ENCODE measurements at places on chromosomes 13 and 19. TPM values are rescaled to one million over a fixed set of nuclear protein-coding genes. Genes with fewer than 3 reads are reported as not detected.

FFAR1 gene
- total RNA-seq, result not detected

HSPB6 gene
- total RNA-seq, result 13.4 TPM

GRCh38 chr19:51159656-51160055, 17.6 kb downstream of the SIGLEC7 start:
- no peak overlapping the region for H3K4me3 ChIP-seq
- no peak overlapping the region for H3K27ac ChIP-seq
- H3K27me3 ChIP-seq, result peaks cover 2% of the 10 kb centered on the region

DNA sequence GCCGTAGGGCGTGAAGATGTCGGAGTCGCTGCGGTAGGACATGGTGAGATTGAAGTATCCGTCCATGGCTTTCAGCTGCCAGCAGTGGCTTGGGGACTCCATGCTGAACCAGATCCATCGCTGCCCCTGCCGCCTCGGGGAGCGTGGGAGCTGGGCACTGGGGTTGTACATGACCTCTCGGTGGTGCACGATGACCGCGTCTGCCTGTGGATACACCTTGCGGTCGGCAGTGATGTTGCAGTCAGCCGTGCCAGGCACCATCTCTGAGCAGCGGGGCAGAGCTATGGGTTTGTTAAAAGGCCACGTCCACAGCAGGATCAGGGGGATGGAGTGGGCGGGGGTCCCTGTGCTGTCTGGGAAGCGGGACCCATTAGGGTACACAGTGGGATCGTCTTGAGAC, 7.4 kb downstream of the FUT6 start:
- no peak overlapping the region for H3K4me3 ChIP-seq
- H3K27ac ChIP-seq, result no peak overlapping the region
- no peaks in the 10 kb centered on the region for H3K36me3 ChIP-seq
- H3K4me1 ChIP-seq, result peaks cover 20% of the 10 kb centered on the region
- H3K27me3 ChIP-seq, result peaks cover 5% of the 10 kb centered on the region
- no peak for DNase-seq

INSL3 gene
- not detected for total RNA-seq

DNA sequence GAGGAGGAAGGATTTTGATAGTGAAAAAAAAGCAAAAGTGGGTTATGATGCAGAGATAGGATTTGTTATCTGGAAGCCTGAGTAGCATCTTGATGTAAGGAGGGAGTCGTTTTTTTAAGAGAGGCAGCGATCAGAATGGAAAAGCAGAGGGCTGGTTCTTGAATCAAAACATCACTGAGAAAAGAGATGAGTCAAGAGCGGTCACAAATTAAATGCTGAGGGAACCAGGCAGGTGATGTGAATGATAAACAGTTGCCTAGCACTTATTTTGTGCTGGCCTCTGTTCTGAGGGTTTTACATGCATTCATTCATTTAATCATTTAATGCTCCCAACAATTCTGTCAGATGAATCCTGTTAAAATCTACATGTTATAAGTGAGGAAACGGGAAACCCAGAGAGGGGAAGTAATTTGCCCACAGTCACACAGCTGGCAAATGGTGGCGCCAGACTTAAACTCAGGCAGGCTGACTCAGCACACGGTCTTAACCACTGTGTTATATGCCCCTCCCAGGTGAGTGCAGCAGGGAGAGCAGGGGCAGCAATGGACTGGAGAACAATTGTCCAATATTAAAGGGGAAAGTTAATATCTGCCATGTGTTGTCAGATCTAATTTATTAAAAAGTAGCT, 21.4 kb downstream of the SIGLECL1 start:
- peaks cover 7% of the 10 kb centered on the region for H3K27me3 ChIP-seq
- DNase-seq, result no peak
- no peak overlapping the region for H3K4me3 ChIP-seq
- no peak overlapping the region for H3K27ac ChIP-seq
- H3K36me3 ChIP-seq, result no peaks in the 10 kb centered on the region

CBY2 gene
- total RNA-seq, result 0.49 TPM

PLIN3 gene
- total RNA-seq, result 52.4 TPM

TRIP10 gene
- total RNA-seq, result 31.6 TPM

PDX1 gene
- total RNA-seq, result not detected

SMIM7 gene
- 114 TPM for total RNA-seq

DNA sequence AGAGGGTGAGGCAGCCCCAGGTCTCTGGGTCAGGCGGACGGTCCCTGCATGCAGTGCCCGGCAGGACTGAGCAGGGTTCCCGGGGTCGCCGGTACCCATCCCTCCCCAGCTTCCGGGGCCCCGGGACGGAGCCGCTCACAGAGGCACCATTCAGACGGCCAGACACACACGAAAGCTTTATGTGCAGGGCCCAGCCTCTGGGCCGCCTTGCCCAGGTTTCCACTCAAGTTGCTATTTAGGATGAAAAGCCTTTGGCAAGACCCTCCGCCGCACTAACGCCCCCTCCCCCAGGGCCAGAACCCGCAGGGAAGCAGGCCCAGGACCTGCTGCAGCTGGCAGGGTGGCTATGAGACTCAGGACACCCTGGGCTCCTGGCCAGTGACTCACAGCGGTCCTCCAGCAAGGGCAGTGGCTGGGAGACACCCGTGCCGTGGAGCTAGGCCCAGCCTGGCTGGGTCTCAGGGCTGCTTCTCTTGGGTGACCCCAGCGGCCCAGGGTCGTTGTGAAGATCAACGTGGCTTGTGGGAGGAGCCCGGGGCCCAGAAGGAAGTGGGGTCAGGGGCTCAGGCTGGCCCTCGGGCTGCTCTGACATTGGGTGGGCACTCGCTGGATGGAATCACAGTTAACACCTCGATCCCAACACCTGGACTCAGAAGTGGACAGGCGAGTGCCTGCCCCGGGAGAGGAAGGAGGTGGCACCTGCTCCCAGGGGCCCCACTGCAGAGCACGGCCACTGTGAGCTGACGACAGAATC, 4.8 kb downstream of the C19orf25 start:
- DNase-seq, result no peak
- no peak overlapping the region for H3K27ac ChIP-seq
- H3K36me3 ChIP-seq, result peaks cover 9% of the 10 kb centered on the region
- peaks cover 58% of the 10 kb centered on the region for H3K4me1 ChIP-seq
- H3K27me3 ChIP-seq, result peaks cover 49% of the 10 kb centered on the region

GRCh38 chr19:14510311-14511228, 7.6 kb downstream of the DNAJB1 start:
- H3K4me1 ChIP-seq, result peaks cover 38% of the 10 kb centered on the region
- H3K36me3 ChIP-seq, result peaks cover 18% of the 10 kb centered on the region
- H3K4me3 ChIP-seq, result no peak overlapping the region
- peak overlapping the region; percentile 69 for H3K27ac ChIP-seq
- no peak for DNase-seq

GRCh38 chr13:32851083-32852069, 164.8 kb upstream of the KL start:
- no peaks in the 10 kb centered on the region for H3K27me3 ChIP-seq
- peaks cover 18% of the 10 kb centered on the region for H3K4me1 ChIP-seq
- no peaks in the 10 kb centered on the region for H3K36me3 ChIP-seq
- peak overlapping the region; percentile 47 for H3K27ac ChIP-seq
- DNase-seq, result peak; percentile 16

Measured in suprapubic skin (tissue), 4 donors.